ENCODE measurements at places on chromosomes 3 and 15.

GRCh38 chr3:125280668-125281361 is 68.3 kb upstream of the SLC12A8 start:
- no peak for DNase-seq

DNA sequence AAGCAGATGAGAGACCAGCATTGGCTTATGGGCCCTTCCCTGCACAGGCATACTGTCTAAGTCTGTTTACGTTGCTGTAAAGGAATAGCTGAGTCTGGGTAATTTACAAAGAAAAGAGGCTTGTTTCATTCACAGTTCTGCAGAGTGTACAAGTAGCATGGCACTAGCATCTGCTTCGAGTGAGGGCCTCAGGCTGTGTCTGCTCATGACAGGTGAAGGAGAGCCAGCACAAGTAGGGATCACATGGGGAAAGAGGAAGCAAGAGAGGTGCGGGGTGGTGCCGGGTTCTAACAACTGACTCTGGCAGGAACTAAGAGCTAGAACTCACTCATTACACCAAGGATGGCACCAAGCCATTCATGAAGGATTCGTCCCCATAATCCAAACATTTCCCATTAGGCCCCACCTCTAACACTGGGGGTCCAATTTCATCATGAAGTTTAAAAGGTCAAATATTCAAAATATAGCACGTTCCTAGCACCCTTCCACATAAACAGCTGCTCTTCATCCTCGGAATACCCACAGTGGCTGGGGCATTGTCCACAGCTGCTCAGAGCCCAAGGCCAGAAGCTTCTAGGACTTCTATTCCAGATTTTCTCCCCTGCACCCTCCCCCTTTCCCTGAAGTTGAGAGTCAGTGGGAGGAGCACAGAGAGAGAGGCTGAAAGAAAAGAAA is 5.6 kb downstream of the RTP3 start:
- no peak for DNase-seq

DNA sequence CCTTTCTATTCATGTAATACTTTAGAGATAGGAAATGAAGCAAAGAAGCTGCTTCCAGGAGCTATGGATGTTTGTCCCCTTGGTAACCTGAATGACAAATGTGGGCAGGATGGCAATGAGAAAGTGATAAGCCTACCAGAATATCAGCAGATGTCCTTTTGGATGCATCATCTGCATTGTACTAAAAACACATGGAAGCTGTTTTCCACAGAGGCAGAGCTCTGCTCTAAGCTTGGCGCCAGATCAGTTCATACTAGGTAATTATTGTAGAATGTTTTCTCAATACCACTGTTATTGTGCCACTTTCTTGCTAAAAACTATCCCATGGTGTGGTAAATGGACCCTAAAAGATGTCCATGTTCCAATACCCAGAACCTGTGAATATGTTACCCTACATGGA is 100.2 kb downstream of the DTWD1 start:
- no peak for DNase-seq

DNA sequence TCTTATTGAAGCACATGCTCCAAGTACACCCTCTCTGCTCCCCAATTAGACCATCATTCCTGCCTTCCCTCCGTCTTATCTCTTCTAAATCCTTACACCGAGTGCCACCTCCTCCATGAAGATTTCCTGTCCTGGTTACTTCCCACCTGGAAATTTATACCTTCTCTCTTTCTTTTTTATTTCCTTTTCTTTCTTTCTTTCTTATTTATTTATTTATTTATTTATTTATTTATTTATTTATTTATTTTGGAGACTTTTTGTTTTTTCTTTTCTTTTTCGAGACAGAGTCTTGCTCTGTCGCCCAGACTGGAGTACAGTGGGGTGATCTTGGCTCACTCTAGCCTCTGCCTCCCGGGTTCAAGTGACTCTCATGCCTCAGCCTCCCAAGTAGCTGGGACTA is 45.9 kb upstream of the ABHD2 start:
- no peak for DNase-seq

- no peak for DNase-seq
Measured at GRCh38 chr15:82832601-82833361, 23.4 kb downstream of the WHAMM start.

- no peak for DNase-seq
Measured at GRCh38 chr3:78905700-78906099, 862.1 kb downstream of the ROBO1 start.

DNA sequence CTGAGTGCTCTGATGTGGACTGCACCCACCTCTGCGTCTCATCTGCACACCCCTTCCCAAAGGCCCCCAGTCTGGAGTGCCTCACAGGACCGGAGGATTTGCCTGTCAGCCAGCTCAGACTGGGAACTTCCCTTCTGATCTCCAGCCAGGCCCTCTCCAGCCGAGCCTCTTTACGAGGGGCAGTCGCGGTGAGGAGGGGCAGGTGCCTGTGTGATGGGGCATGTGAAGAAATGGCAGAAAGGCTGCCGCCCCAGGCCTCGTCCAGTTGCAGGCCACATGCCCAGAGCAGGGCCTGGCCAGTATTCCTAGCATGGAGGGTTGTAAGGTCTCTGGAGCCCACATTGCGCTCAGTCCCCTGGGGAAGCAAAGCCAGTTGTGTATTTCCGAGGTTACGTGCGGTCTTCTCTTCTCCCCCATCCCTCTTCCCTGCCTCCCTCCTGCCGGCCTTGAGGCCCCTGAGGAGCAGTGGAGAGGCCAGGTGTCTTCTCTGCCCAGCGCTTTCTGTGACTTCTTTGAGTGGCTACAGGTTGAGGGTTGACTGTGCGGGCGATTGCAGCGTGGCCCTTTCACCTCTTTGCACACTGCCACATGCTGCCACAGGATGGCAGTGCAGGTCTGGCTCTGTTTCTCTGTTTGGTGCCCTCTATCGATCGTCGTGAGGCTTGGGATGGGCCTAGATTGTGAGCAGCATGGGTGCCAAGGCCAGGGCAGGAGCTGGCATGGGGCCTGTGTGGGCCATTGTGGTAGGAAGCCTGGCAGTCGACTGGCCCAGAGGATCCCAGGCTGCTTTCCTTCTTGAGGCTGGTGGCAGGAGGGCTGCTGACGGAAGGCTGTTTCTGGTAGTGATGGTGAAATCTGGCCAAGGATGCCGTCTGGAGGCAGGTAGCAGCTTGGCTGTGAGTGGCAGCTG is 5.3 kb downstream of the CLK3 start:
- DNase-seq = no peak

DNA sequence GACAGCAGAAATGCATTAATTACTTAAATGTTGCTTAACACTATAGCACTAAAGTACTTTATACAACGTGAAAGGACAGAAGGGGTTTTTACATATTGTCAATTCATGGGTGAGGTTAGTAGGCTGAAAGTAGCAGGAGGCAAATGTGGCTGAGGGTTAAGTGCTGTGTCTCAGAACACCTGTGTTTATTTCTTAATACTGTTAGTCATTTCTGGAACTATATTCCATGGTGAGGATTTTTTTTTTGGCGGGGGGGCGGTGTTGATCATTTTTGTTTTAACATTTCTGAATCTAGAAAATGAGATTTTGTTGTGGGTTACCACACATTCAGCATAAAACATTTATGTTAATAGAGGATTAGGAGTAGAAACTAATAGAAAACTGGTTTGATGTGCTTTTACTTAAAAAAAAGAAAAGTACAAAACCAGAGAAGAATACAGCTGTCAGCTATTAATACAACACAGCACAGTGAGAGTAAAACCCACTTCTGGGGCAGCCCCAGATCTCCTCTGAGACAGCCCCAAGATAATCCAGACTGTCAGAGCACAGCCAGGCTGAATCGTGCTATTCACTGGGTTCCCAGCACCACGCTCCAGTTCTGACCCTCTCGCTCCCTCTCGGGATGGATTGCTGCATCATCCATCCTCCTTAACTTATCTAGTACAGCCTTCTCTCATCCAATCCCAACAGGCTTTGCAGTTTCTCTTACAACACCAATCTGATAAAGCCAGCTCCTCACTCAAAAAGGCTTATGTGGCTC is 307.7 kb downstream of the TUSC7 start:
- DNase-seq = no peak

DNA sequence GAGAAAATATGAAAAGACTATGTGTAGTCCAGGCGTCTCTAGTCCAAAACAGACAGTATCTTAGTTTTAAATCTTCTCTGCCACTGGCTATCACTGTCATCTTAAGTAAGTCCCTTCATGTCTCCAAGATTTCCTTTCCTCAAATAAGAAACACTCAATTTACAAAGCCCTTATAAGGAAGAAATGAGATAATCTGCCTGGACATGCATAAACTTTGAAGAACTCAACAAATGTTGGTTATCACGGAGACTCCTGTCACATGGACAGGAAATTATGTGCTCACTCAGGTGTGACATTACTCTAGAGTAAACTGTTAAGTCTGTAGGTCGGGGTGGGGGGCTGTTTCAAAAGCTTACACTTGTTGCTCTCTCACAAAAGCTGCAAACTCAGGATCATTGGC is 91.9 kb downstream of the IMPG2 start:
- no peak for DNase-seq

DNA sequence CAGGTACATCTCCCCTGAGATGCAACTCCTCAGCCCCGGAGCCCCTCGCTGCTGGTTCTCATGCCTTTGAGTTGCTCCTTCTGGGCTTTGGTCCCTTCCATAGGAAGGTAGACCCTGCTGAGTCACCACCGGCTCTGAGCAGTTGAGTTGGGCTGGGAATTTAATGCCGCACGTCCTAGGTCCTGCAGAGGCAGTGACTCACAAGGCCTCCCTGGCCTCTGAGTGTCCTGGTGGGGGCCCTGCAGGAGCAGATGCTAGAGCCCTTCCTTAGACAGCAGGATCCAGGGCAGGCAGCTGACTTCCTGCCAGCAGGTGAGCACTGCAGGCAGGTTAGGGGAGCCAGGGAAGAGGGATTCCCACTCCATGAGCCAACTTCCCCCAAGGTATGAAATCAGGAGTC is 5.5 kb upstream of the NTRK3 start:
- DNase-seq = no peak

DNA sequence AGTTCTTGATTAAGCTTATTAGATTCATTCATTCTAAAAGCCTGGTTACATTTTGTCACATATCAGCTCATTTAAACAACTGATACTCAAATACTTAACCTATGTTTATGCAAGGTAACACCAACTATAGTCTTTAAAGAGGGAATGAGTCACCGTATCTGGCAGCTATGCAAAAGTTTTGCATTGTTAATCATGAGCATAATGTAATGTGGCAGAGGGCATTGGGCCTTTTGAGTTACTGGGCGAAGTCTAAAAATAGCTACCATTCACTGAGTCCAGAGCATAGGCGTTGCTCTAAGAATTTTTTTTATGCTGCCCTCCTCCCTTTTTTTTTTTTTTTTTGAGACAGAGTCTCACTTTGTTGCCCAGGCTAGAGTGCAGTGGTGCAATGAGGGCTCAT is 277.7 kb upstream of the ZNF717 start:
- no peak for DNase-seq

GRCh38 chr15:73797366-73798158 is 44.4 kb upstream of the INSYN1 start:
- no peak for DNase-seq

- DNase-seq = no peak
Measured at GRCh38 chr3:56704706-56705105, 21.6 kb upstream of the TASOR start.

DNA sequence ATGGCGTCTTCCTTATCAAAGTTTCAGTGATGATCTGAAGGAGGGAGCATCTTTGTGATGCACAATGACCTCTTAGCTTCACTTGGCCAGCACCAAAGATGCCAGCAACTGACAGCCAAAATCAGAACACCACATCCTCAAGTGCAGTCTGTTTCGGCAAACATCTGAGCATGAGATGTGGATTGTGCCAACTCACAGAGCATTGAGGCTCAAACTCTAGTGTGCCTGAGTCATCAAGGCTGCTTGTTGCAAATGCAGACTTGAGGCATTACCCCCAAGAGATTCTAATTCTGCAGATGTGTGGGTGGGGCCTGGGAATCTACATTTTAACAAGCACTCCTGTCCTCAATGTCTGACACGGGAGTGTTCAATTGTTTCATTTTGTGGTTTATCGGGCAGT is 35.8 kb downstream of the ABHD5 start:
- DNase-seq = no peak

DNA sequence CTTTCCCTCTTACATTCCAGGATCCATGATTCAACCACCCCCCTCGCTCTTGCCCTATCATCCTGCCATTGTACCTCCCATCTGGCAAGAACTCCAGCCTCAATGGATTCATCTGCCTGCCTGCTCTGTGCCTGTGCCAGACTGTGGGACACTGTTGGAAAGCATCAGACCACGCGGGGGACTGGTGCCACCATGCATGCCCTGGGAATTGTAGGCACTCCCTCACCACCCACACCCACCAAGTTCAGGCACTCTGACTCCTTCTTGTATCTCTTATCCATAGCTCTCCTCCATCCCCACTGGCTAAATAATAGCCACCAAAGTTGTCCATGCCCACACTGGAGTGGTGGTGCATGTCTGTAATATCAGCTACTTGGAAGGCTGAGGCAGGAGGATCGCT is 143.8 kb downstream of the TPRA1 start:
- DNase-seq = no peak

- no peak for DNase-seq
Measured at GRCh38 chr3:185270956-185271332, 17.1 kb upstream of the EHHADH start.

DNA sequence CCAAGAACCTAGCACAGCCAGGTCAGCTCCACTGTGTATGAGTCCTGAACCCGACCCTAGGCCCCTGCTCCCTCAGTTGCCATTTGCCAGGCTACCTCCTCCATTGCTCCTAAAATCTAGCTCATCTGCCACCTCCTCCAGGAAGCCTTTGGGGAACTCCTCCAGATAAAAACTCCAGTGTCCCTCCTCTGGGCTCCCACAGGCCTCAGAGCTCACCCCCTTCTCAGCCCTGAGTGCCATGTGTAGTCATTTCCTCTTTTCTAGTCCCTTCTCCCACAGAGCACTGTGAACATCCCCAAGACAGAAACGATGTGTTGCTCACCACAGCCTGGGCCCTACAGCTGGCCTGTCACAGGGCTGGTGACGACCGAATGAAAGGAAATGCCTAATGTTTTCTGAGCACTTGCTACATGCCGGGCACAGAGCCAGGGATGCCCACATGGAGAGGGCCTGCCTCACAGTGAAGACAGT is 61.0 kb downstream of the IQSEC1 start:
- no peak for DNase-seq

- no peak for DNase-seq
Measured at GRCh38 chr3:196163666-196164493, 47.3 kb downstream of the ZDHHC19 start.

Measured in forelimb muscle (tissue), 1 donor.